ENCODE measurements at places on chromosomes 16 and 17.

- DNase-seq: no peak
Measured at GRCh38 chr16:1773703-1774447, 941 bp upstream of the MRPS34 start.

GRCh38 chr16:9099131-9099625, 7.7 kb downstream of the HAPSTR1 start:
- no peak for DNase-seq

- DNase-seq: no peak
Measured at GRCh38 chr17:4077581-4077980, 65.2 kb downstream of the ZZEF1 start.

- DNase-seq: no peak
Measured at GRCh38 chr16:88759245-88759975, 25.6 kb downstream of the PIEZO1 start.
